ENCODE measurements at places on chromosomes 3 and 15.

DNA sequence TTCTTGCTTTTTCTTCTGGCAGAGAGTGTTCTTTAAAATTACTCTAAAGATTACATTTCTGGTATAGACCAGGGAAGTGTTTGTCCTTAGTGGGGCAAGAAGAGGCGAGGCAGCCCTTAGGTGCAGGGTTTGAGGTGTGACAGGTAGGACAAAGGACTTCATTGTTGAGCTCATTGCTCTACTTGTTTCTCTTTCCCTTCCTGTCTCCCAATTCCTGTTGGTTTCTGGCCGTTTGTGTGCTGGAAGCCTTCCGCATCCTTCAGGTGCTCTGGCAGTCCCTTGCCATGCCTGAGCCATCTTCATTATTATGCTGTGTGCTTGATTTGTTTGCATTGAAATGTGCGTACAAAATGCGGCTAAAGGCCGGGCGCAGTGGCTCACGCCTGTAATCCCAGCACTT, 85.1 kb downstream of the CCK start:
- DNase-seq = no peak

DNA sequence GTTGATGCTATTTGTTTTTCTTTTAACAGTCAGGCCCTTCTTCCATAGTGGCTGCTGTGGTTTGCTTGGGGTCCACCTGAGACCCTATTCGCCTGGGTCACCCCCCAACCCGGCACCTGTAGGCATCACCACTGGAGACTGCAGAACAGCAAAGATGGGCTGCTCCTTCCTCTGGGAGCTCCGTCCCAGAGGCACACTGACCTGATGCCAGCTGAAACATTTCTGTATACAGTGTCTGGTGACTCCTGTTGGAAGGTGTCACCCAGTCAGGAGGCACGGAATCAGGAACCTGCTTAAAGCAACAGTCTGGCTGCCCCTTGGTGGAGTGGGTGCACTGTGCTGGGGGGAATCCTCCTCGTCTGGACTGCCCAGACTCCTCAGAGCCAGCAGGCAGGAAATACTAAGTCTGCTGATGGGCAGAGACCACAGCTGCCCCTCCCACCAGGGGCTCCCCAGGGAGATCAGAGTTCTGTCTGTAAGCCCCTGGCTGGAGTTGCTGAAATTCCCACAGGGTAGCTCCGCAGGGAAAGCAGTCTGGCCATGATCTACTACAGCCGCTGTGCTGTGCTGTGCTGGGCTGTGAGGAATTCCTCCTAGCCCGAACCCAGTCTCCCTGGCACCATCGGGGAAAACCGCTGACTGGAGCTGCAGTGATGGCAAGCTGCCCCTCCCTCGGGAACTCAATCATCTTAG, 248.2 kb downstream of the TBC1D5 start:
- DNase-seq = no peak

GRCh38 chr15:39125904-39126303, 455.0 kb upstream of the THBS1 start:
- no peak for DNase-seq

DNA sequence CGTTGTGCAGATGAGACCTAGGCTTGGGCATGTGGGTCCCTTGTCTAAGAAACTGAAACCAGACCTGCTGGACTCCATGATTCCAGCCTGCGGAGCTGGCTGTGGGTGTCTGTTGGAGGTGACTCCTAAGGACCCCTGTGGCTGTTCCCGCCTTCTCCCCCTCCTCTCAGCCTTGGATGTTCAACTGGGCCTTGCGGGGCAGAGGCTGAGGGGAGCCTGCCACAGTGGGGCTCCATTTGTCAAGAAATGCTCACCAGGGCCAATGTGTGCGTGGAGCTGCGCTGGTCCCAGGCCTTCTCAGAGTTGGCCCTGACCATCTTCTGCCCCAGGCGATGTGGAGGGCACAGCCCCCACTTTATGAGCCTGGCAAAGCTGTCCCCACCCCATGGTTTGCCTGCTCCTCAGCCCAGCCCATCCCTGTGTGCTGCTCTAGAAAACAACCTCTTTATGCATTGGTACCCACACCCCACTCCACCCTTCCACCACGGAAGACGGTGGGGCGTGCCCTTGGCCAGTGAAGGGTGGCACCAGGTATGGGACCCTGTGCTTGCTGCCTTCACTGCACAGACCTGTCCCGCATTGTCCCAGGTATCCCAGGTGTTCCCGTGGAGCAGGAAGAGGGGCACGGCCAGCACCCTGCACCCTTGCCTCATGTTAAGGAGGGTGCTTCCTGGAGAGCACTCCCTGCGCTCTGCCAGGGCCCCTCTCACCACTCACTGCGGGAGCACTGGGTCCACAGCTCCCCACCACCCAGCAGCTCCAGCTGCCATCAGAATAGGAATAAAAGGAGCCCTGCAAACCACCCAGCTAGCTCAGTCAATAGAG, 7.9 kb downstream of the MESP2 start:
- DNase-seq = no peak

DNA sequence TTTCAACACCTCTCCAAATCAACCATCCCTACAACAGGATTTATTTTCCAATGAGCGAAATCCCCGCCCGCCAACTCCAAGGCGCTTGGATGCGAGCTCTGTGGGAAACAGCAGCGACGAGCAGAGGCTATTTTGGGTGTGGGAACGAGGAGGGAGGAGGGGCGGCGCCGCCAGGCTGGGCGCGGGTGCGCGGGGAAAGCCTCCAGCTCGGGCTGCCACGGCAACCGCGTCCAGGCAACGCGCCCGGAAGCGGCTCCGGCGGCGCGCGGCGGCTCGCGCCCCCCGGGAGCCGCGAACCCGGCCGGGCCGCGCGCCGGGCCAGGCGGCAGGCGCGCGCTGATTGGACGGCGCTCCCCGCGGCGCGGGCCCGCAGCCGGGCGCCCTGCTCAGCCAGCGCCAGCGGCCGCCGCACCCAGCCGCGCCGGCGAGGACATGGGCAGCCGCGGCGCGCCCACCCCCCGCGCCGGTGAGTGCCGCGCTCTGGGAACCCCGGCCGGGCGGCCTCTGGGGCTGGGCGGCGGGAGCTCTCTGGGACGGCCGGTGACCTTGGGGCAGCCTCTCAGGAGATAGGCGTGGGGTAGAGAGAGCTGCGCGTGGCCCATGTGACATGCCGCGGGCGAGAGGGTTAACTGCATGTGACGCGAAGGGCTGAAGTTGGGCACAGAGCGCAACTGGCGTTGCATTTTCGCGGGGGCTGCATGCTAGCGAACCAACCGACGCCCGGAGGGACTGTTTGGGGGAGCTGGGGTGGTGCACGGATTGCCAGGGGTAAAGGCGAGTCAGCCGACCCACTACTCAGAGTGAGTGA, at the start of gene FAM81A:
FAM81A (plus strand) TSS at position 370 of the 808 bp plus-strand sequence. CDS start 20,441 bp downstream, outside the sequence.
- peak; percentile 37 for DNase-seq

GRCh38 chr15:73904026-73904815, 22.0 kb upstream of the LOXL1 start:
- no peak for DNase-seq

GRCh38 chr3:36894914-36895313, 49.9 kb downstream of the TRANK1 start:
- DNase-seq = no peak

DNA sequence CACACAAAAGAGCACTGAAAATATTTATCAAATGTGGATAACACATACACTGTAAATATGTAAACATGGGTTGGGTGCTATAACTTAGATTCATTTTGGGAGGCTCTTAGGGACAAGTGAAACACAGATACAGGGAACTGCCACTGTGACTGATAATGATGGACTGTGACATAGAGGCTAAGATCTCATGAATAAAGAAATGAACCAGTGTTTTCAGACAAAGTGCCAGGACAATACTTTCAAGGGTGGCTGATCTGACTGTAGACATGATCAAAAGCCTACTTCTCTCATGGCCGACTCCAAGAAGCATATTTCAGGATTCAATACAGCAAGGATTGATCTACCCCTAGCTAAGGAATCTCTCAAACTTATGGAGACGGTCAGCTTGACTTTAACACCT, 353.8 kb downstream of the FGF12 start:
- no peak for DNase-seq

DNA sequence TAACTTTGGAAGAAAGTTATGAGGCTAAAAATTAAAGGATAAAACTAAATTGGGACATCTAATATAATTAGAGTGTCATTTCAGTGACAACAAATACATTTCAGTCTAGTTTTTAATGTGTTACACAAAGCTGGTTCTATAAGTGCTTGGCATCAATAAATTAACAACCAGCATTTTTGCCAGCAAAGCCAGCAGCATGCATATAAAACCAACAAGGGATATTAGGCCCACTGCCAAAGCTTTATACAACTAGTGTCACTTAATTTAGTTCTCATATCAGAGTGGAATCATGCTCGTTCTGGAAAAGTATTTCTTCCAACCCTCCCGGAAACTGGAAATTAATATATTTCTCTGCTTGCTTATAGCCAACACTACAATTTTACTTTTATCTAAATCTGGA, 88.8 kb downstream of the THBS1 start:
- DNase-seq = no peak

GRCh38 chr3:127940116-127940515, 25.1 kb downstream of the KBTBD12 start:
- DNase-seq = no peak

GRCh38 chr15:32837935-32838334, 120.1 kb downstream of the GREM1 start:
- DNase-seq = no peak

DNA sequence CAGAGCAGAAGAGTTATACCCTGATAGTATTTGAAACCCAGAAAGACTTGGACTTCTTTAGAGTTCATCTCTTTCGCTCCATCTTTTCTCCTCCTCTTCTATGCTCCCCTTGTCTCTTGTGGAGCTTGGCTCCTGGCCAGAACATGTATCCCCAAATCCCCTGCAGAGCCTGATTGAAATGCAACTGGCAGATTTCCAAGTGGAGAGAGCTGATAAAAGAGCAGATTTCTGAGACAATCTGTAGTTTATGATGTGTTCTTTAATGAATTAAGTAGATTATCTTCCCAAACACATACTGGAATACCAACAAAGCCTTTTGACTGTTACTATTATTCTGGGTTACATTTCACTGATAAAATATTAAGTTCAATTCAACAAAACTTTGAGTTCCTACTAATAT, 33.4 kb downstream of the UNC13C start:
- no peak for DNase-seq

GRCh38 chr3:116815321-116815720, 105.7 kb downstream of the TUSC7 start:
- no peak for DNase-seq

- no peak for DNase-seq
Observed at GRCh38 chr15:95857124-95857757, 473.3 kb upstream of the NR2F2 start.

GRCh38 chr15:98728082-98728810, 79.9 kb downstream of the IGF1R start:
- no peak for DNase-seq

DNA sequence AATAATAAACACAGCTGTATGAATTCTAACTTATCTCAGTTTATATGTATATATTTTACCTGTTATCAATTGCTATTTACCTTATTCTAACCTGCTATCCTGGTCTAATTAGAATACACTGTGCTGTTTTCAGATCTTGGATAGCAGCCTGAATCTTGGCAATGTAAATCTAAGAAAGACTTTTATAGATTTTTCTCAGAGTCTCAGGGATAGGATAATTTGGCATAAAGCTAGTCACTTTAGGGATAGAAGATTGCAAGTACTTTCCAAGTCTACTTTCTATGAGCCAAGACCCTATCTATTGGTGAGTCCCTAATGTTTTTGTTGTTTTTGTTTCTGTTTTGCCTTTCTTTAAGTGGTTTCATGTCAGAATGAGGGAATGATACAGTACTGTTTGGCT, 695.7 kb downstream of the NAALADL2 start:
- no peak for DNase-seq

DNA sequence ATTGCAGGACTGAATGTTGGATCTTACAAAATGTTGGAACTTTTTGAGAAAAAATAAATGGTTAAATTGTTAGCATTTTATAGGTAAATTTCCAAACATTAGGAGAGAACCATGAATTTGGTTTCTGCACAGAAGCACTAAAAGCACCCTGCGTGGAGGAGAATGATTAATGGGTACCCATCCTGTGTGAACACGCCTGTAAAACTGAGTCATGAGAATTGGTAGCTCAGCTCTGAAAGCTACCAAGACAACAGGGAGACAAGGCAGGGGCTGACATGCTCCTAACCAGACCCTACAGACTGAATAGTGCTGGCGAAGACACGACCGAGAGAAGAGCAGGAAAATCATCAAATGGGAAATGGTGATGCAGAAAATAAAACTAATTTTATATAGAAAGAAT, 32.4 kb upstream of the MTMR10 start:
- DNase-seq = no peak

DNA sequence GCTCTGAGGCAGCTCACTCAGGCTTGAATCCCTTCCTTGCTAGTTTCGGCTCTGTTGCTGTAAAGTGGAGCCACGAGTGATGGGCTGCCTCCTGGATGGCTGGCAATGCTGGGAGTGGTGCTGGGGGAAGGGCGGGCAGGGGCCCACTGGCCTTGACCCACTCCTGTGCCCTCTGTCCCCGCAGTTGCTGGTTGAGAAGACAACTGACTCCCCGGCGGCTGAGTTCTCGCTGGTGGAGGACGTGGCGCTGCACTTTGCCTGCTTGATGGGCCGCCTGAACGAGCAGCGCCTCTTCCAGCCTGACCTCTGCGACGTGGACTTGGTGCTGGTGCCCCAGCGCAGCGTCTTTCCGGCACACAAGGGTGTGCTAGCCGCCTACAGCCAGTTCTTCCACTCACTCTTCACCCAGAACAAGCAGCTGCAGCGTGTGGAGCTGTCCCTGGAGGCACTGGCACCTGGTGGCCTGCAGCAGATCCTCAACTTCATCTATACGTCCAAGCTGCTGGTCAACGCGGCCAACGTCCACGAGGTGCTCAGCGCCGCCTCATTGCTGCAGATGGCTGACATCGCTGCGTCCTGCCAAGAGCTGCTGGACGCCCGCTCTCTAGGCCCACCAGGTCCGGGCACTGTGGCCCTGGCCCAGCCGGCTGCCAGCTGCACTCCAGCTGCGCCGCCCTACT, 4.7 kb downstream of the ZBTB47 start:
- DNase-seq = no peak

DNA sequence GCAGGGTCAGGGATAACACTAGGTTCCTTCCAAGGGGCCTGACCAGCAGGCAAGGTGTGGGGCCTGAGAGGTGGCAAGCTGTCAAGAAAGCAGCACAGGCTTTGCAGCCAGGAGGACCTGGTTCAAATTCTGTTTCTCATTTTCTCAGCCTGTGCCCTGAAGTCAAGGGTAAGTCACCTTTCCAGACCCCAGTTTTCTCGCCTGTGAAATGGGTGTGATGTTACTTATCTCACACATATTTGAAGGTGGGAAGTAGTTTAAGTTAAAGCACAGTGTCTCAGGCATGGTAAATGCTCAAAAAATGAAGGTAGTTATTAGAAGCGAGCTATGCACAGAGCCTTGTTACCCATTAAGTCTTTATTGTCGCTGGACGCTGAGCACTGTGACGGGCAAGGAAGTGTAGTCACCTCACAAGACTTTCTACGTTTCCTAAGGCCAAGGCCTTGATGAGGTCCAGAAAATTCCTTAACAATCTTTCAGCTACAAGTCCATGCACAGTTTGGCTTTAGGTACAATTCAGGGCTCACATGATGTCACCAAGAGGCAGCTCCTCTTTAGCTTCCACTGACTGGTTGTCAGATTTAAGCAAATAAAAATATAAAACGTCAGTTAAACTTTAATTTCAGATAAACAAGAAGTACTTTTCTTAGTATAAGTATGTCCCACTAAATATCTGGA, 522.6 kb upstream of the PROK2 start:
- no peak for DNase-seq

All from stimulated activated CD4-positive, alpha-beta T cell treated with anti-CD3 and anti-CD28 coated beads, Interleukin-12 subunit alpha, Interleukin-12 subunit beta, amount 100 ng/mL, for 4 hours (primary cell).